ENCODE measurements at places on chromosomes 2 and 18.

GRCh38 chr2:26197516-26197915 is 24.6 kb downstream of the GAREM2 start:
- DNase-seq = no peak

- DNase-seq = no peak
Measured at GRCh38 chr2:215727507-215728503, 285.5 kb downstream of the MREG start.

DNA sequence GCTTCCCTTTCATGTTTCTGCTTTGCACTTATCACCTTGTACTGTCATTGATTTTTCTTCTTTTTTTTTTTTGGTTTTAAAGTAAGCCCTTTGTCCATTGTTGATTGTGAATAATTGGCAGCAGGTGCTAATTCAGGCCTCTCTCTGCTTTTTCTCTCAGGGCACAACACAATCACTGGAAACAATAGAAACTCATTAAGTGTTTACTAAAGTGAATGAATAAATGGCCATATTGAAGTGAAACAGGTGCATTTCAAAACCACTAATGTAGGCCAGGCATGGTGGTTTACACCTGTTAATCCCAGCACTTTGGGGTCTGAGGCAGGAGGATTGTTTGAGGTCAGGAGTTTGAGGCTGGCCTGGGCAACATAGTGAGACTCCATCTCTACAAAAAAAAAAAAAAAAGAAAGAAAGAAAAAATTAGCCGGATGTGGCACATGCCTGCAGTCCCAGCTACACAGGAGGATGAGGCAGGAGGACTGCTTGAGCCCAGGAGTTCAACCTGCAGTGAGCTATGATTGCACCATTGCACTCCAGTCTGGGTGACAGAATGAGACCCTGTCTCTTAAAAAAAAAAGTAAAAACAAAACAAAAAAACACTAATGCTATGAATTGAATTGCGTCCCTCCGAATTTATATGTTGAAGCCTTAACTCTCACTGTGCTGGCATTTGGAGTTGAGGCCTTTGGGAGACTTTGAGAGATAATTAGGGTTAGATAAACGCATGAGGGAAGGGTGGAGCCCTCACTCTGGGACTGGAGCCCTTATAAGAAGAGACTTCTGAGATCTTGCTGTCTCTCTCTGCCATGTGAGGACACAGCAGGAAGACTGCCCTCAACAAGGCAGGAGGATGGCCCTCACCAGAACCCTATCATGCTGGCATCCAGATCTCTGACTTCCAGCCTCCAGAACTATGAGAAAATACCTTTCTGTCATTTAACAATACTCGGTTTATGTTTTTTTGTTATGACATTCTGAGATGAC is 19.9 kb downstream of the SLC38A11 start:
- DNase-seq = no peak

- DNase-seq = no peak
Measured at GRCh38 chr2:9416962-9417316, 6.4 kb downstream of the ITGB1BP1 start.

DNA sequence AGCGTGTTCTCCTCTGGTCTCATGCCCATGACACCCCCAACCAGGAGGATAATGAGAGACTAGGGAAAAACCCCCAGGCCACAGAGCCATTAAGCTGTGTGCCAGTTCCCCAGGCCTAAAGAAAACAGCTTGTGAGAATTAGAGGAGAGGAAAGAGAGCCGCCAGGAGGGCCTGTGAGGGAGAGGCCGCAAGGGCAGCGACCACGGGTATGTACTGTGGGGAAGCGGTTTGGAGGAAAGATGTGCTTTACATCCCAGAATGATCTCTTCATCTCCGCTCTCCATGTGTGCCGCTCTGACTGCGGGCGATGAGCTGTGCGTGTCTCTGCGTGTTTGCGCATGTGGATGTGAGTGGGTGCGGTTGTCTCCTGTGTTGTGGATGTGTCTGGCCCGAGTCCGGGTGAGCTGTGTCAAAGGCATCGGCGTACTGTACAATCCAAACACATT is 82.9 kb downstream of the DYSF start:
- no peak for DNase-seq

GRCh38 chr18:76821875-76822505 is 367 bp upstream of the ZNF236 start:
- peak; percentile 64 for DNase-seq

DNA sequence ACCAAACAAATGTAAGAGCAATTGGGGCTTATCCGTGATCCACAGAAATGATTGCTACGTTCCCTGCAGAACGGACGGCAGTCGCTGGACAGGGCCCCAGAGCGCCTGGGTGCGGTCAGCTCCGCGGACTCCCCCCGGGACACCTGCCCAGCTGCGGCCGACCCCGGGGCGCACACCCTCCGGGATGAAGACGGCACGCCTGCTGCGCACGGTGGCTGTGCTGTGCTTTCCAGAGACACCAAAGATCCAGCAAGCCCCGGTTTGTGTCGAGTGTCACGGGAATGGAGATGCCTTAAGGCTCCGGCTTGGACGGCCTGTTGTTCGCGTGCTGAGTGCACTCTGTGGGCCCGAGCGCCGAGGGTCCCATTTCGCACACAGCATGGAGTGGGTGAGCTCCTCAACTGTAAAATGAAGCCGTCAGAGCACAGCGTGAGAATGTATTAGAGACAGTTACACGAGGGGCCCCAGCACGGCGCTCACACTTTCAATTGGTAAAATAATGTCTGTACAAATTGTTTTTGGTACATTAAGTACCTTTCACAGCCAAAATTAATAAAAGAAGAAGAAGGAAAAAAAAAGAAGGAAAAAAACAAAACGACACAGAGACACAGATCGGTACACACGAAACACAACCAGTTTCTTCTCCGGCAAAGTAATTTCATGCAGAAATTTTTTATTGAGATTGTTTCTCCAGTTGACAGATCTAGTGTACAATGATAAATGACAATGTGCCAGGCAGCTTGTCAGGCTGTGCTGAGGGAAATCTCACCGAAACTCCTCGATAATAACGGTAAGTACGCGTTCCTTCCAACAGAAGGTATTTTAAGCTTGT is 615.8 kb upstream of the SALL3 start:
- no peak for DNase-seq

DNA sequence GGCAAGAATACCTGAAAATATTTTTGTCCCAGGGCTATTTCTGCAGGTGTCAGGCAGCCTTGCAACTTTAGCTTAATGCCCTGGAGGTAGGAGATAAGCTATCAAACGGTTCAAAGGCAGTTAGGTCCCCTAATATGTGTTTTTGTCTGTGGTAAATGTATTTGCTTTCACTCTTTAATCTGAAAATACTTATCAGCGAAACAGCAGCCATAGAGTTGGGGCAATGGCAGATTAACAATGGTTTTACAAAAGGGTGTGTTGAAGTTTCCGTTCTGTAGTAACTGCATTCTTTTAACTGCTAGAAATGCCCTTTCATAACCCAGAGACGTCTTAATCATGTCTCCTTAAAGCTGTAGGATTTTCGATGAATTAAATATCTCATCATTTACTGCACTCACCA is 265.0 kb upstream of the TRIB2 start:
- peak; percentile 3 for DNase-seq

GRCh38 chr18:62331581-62332356 is 6.7 kb downstream of the TNFRSF11A start:
- no peak for DNase-seq

- DNase-seq = no peak
Measured at GRCh38 chr2:238290715-238291549, 2.5 kb upstream of the PER2 start.

- peak; percentile 57 for DNase-seq
Measured at GRCh38 chr2:111116843-111117597, 3.7 kb upstream of the BCL2L11 start.

DNA sequence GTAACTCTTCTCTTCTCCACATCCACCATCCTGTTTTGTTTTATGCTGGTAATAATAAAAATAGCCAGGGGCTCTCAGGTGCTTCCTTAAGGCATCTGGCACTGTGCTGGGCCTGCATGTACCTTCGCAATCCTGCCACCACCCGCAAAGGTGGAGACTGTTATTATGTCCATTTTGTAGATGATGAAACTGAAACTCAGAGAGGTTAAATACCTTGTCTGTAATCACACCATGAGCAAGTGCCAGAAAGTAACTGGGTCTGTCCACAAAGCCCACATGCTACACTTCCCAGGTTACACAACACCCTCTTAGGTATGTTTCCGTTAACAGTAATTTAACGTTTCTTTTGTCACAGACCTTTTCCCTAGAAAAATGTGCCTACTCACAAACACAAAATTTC is 27.0 kb downstream of the NRP2 start:
- no peak for DNase-seq

- DNase-seq = no peak
Measured at GRCh38 chr2:36509075-36509474, 88.9 kb downstream of the FEZ2 start.

GRCh38 chr18:66682855-66683322 is 79.0 kb upstream of the CDH19 start:
- DNase-seq = no peak

- peak; percentile 8 for DNase-seq
Measured at GRCh38 chr2:98551316-98551715, 57.0 kb downstream of the COA5 start.

GRCh38 chr18:3037423-3037915 is 24.5 kb upstream of the LPIN2 start:
- no peak for DNase-seq

- DNase-seq = no peak
Measured at GRCh38 chr2:47189635-47190034, 34.5 kb upstream of the STPG4 start.

DNA sequence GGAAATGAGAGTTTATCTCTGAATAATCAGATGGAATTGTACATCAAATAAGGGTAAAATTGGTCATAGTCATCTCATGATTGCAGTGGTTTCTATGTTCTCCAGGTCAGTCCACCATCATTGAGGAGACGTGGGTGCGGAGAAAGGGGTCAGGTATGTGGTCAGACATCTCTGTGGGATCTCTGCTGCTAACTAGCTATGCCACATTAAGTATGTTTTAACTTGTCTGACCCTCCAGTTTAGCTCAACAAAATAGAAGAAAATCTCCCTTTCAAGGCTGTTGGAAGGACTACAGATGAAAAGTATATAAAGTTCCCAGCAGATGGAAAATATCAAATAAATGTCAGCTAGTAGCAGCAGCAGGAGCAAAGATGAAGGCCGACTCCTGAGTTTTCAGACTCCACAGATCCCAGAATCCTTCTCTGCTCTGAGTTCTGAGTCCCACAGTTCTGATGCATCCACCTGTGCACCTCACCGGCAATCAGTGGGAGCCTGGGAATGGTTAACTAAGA is 106.6 kb upstream of the CYP1B1 start:
- DNase-seq = no peak

GRCh38 chr2:123695426-123695825 is 329.7 kb upstream of the CNTNAP5 start:
- DNase-seq = no peak

DNA sequence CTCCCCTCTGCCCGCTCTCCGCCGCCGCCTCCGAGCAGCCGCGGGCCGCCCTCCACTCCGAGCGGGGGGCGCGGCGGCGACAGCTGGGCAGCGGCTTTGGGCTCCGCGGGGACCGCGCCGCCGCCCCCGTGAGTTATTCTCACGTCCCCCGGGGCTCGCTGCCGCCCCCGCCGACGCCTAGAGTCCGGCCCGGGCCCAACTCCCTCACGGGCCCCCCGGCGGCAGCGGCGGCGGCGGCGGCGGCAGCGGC is 645 bp downstream of the MIB1 start:
- DNase-seq = peak; percentile 52

- no peak for DNase-seq
Measured at GRCh38 chr2:181312515-181312927, 144.7 kb upstream of the ITGA4 start.

DNA sequence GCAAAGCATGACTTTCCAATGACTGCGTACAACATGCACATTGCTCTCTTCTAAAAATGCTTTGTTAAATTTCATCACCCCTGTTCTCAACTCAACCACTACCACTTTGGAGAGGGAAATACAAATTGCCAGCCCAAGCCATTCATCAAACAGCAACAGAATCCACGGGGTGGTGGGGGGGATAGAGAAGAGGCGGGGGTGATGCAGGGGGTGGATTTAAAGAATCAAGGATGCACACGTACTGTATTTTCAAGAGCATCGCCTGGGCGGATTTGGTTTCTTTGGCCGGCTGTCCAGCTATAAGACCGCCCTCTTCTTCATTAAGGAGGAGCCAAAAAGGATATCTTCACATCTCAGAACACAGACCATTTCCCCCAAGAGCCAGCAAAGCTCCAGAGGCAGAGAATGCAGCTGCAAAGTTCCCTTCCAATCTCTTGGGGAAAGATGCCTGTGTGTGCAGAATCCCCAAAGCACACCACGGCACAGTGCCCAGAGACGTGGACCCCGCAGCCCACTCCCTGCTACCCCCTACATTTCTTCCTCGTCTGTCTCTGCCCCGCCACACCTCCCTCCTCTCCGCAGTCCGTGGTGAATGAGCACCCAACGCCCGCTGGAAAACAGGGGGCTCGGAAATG is 977 bp downstream of the SLC8A1 start:
- no peak for DNase-seq

GRCh38 chr2:127614246-127614645 is 31.7 kb upstream of the GPR17 start:
- no peak for DNase-seq

DNA sequence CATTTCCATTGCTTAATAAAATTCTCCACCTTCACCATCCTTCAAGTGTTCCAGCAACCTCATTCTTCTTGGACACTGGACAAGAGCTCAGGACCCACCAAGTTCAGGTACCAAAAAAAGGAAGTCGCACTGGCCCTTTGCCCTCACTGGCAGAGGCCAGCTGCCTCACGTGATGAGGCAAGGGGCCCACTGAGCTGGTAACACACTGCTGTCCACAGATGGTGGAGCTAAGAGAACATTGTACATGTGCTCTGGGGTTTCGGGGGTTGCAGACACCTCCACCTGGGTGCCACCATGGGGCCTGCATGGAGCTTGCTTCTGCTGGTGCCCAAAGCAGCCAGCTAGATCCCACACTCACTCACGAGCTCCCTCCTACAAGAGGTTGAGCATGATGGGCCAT is 71.3 kb downstream of the SCG2 start:
- DNase-seq = no peak

DNA sequence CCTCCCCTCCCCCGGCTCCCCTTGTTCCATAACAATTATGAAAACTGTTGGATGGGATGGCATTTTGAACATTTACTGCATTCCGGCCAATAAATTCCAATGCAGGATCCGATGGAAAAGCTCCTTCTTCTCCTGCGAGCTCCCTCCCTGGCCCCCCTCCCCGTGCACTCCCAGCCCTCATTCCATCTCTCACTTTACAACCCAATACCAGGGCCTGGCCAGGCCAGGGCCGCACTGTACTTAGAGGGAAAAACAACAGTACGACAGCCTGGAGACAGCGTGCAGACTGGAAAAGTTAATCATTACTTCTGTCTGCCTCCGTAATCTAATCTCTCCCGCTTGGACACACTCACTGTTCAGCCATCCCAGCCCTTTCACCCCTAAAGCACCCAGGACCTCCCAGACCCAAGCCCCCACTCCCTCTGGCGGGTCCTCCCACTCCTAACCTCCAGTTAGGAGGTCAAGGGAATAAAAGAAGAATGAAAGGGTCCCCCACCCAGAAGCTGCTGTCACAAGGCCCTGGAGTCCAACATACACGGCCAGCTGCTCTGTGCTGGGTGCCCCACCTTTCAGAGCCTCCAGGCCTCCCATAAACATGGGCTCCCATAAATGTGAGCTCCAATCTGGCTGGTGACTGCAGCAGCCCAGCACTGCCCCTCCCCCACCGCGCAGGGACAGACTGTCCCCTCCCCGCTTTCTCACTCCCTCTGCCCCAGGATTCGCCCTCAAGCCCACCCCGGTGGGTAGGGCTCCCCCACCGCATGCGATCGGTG is 20.6 kb downstream of the SMAD7 start:
- DNase-seq = no peak

Data from naive thymus-derived CD8-positive, alpha-beta T cell (primary cell).